ENCODE measurements at places on chromosomes 6 and 20.
A peak's percentile ranks its signal among the peaks of the same experiment; 100 is the strongest.

GRCh38 chr20:2358006-2358405, 22.7 kb upstream of the TGM6 start:
- DNase-seq = no peak

GRCh38 chr6:43926634-43927531, 156.9 kb downstream of the VEGFA start:
- DNase-seq = no peak

DNA sequence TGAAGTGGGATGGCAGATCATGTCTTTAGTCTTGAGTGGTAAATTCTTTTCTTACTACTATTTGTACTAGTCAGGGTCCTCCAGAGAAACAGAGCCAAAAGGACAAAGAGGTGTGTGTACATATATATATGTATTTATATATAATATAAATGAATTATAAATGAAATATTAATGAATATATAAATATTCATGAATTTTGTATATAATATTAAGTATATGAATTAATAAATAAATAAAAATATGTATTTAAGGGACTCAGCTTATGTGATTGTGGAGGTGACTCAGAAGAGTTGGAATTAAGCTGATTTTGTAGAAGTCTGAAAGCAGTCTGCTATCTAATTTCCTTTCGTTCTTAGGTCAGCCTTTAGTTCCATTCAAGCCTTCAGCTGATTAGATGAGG, 265.3 kb upstream of the MMS22L start:
- no peak for DNase-seq

DNA sequence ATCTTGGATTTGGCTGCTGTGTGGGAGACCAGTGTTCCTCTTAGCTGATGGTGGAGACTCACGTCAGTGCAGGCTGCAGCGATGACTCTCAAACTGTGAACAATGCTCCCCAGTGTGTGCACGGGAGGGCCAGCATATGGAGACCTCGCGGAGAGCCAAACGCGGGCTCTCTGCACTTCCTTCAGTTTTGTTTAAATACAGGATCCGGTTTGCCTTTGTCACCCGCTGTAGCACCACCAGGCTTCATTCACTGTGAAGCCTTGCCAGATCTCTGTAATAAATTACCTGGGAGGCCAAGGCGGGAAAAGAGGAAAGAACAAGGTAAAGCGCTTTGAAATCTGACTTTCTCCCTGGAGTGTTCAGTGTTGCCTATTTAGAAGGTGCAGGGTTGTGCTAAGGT, 30.7 kb upstream of the TMEM14A start:
- no peak for DNase-seq

DNA sequence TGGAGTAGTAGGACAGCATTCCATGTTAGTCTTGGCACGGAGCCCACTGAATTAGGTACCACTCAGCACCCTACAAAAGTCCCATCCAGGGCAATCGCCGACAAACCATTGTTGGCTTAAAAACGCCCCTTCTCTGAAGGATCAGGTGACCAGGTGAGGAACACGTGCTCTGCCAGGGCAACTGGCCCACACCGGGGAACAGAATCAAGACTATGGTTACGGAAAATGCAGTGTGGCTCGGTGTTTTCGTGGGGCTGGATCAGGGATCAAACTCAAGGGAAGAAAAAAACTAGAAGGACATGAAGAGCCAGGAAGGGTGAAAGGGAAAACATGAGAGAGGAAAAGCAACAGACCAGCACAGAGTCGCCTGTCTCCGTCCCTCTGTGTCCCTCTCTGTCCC, 177.8 kb upstream of the ARID1B start:
- DNase-seq = no peak

- DNase-seq = peak; percentile 40
These were observed 22.7 kb upstream of the RNF24 start for GRCh38 chr20:4038047-4038459.

- no peak for DNase-seq
These were observed 159.3 kb downstream of the CD83 start for GRCh38 chr6:14276667-14277404.

GRCh38 chr20:49297605-49298530, 20.0 kb upstream of the ZNFX1 start:
- no peak for DNase-seq

- no peak for DNase-seq
These were observed 41.0 kb downstream of the MOCS1 start for GRCh38 chr6:39893286-39893685.

DNA sequence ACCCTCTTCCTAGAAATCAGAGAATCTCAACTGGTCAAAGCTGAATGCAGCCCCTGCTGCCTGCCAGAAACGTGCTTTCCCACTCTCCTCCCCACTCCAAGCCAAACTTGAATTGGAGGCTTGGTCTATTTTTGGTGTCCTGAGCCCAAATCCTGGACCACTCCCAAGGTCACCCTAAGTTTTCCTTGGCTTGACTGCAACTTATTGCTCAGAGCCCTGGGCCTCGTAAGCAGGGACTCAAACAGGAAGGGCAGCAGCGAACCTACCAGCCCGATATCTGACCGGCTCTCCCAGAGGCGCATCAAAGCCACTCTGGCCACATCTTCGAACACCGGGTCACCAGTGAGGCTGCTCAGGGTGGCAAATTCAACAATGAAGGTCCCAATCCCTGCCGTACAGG, 12.7 kb downstream of the EDEM2 start:
- no peak for DNase-seq

DNA sequence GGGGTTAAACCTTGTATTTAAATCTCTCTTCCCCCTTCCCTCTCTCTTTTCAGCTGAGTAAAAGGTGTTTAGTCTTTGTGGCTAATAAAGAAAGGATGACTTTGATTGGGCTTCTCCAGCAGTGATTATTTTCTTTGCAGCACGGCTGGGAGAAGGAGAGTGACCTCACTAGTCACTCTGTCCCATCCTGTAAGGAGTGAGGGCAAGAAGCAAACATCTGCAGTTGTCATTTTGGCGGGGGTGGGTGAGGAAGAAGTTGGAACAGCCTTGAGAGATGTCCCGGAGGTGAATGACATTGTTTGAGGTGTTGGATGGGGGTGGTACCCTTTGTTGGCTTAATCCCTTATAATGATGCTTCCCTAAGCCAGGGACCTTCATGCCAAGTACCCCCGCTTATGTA, 223.6 kb downstream of the EYA2 start:
- DNase-seq = no peak

- DNase-seq = peak; percentile 60
These were observed 66.7 kb upstream of the ZNF217 start for GRCh38 chr20:53660078-53660909.

GRCh38 chr20:35344354-35344837, 52.2 kb upstream of the FAM83C start:
- DNase-seq = no peak

DNA sequence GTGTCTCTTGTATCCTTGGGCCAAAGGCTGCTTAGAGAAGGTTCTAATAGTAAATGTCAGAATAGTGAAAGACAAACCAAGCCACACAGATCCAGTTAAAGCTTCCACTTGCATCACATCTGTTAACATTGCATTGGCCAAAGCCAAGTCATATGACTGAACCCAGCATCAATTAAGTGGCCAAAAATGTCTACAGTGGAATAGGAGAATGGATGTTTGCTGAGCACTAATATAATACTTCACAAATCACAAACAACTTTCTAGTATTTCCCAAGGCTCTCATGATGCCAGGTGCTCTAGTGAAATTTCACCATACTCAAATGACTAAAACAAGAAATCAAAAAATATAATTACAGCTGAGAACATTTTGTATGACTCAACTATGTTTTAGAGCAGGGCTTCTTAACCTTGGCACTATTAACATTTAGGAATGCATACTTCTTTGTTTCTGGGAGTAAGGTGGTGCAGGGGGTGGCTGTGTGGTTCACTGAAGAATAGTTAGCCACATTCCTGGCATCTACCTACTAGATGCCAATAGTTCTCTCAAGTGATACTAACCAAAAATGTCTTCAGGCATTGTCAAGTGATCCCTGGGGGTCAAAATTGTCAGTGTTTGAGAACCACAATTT, 148.0 kb upstream of the SPTLC3 start:
- DNase-seq = no peak

- DNase-seq = no peak
These were observed at the start of gene PHACTR1 for GRCh38 chr6:12716298-12716916. PHACTR1 (plus strand) TSS chr6:12716767.

DNA sequence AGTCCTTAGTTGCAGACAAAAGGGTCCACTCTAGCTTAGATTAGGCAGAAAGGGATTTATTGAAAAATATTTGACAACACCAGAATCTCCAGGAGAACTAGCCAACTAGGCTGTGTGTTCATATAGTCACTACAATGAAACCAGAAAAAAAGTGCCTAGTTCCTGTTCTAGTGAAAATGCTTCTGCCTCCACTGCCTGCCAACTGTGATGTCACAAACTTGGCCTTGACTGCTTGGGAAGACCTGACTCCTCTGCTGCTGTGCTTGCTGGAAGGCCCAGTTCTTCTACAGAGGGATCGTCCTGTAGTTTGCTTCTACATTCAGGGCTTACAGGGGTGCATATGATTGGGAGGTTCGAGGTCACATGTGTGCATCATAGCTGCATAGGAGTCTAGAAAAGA, 40.3 kb upstream of the XRN2 start:
- no peak for DNase-seq

GRCh38 chr6:56713254-56713672, 70.6 kb upstream of the DST start:
- no peak for DNase-seq

- no peak for DNase-seq
These were observed 7.9 kb downstream of the ZNF76 start for GRCh38 chr6:35267446-35267845.

DNA sequence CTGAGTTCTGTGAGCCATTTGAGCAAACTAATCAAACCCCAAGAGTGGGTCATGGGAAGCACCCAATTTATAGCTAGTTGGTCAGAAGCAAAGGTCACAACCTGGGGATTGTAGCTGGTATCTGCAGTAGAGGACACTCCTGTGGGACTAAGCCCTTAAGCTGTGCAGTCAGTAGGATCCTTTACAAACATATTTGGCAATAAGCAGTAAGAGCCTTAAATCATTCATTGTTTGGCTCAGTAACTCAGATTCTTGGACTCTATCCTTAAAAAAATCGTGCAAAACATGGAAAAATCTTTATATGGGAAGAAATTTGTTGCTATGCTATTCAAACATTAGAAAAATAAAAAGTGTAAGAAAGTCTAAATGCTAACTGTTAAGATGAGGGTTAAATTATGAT, 29.9 kb downstream of the FRK start:
- no peak for DNase-seq

- DNase-seq = no peak
These were observed 38.9 kb upstream of the CD2AP start for GRCh38 chr6:47438481-47439347.

DNA sequence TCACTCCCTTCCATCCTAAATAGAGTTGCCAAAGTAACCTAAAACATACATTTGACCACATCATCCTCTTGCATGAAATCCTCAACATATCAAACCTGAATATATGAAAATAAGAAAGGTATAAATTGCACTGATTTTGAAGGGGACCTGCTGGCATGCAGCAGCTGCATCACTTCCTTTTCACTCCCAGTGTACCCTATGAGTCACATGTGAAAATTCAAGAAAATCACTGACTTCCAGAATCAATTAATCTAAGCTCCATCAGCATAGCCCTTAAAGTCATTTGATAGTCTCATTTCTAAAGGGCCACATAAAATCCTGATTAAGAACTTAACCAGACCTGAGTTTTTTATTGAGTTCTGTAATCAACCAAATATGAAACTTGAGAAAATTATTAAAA, 24.3 kb downstream of the SNX14 start:
- DNase-seq = no peak

- DNase-seq = no peak
These were observed 12.9 kb downstream of the TGM2 start for GRCh38 chr20:38152175-38152620.

DNA sequence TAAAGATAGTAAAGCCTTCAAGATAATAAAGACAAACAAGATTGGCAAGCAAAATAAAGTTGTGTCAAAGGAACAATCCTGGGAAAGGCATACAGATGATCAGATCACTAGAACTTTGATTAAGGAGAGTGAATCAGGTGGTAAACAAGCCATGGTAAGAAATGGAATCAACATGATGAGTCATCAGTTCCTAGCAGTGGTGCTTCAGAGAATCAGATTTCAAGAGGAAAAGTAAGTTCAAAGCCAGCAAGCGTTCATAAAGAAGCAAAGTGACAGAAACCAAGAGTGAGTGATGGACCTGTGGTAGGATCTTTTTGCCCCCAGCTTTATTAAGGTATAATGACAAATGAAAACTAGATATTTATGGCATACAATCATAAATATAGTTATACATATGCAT, 340.4 kb downstream of the TPBG start:
- no peak for DNase-seq

DNA sequence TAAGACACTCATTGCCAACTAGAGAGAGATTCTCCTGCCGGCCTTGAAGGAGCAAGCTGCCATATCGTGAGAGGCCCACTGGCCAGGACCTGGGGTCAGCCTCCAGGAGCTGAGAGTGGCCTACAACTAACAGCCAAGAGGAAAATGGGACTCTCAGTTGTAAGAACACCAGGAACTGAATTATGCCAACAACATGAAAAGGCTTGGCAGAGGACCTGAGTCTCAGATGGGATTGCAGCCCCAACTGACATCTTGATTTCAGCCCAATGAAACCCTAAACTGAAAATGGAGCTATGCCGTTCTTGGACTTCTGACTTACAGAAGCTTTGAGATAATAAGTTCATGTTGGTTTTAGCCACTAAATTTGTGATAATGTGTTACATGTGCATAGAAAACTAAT, 193.5 kb upstream of the LRFN2 start:
- DNase-seq = no peak

DNA sequence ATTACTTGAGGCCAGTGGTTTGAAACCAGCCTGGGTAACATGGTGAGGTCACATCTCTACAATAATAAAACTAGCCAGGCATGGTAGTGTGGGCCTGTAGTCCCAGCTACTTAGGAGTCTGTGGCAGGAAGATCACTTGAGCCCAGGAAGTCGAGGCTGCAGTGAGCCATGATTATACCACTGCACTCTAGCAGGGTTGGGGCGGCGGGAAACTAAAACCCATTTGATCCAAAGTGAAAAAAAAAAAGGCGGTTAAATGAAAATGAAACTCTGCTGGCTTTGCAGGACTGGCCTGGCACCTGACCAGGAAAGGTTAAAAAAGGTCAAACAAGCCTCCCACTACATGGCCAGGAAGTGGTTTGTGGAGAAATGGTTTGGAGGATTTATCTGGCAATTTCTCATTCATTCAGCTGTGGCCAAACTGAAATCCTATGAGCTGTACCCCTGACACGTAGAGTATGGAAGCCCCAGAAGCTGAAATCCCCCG, 36.6 kb downstream of the MTRES1 start:
- peak; percentile 70 for DNase-seq

GRCh38 chr6:116512111-116512559, 696 bp downstream of the CALHM5 start:
- DNase-seq = no peak

GRCh38 chr6:21769405-21769861, 175.9 kb downstream of the SOX4 start:
- DNase-seq = no peak

GRCh38 chr6:34558172-34558714, 2.1 kb upstream of the SPDEF start:
- no peak for DNase-seq

- DNase-seq = no peak
These were observed 37.4 kb downstream of the ANGPT4 start for GRCh38 chr20:878511-879307.
